ENCODE measurements at places on chromosomes 11 and 22. TPM values are rescaled to one million over a fixed set of nuclear protein-coding genes. Genes with fewer than 3 reads are reported as not detected.

DNA sequence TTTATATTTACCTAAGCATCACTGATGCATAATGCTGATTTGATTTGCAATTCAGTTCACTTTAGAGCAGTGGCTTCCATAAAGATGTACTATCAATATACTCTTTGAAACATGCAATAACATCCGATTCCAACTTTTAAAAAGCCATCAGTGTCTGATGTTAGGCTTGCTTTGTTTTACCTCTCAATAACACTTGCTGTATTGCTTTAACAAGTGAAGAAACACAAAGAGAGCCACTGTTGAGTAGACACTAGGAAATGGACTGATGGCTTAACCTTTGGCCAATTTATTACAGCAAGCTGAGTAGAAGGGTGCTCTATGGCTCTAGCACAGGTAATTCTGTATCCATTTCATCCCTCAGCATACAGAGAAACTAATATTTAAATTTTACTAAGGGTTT lies 122.1 kb downstream of the FCHSD2 start:
- DNase-seq, result no peak

GRCh38 chr11:46305295-46305694 lies 27.8 kb downstream of the CREB3L1 start:
- no peak for DNase-seq

DNA sequence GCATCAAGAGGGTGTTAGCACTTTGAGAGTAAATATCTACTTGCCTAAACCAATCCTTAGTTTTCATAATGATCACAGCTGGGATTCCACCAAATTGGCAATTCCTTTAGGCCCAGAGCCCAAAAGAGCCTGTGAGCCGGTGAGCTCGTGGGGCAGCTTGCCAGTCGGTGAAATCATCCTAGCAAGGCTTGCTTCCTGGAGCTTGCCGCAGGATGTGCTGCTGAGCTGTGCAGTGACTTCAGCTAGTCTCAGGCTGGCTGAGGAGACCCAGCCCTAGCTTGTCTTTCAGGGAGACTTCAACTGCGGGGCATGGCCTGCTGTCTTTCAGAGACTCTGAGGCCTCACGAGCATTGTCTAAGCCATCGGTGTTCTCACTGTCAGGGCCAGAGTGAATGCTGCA lies 73.6 kb upstream of the SUSD2 start:
- DNase-seq, result no peak

GRCh38 chr22:28999510-28999909 lies 62.1 kb downstream of the C22orf31 start:
- no peak for DNase-seq

- DNase-seq, result no peak
Observed at GRCh38 chr11:29260939-29261705, 755.7 kb downstream of the KCNA4 start.

- no peak for DNase-seq
Observed at GRCh38 chr11:124970925-124971324, 16.9 kb downstream of the CCDC15 start.

The SGSM1 gene
- polyA plus RNA-seq, result 2.0 TPM

The ACTN3 gene
- 0.43 TPM for polyA plus RNA-seq

The PATE2 gene
- not detected for polyA plus RNA-seq
